Skeletal muscle tissue (tissue), 5 donors: ENCODE measurements at places on chromosomes 12 and 14. TPM values are rescaled to one million over a fixed set of nuclear protein-coding genes. Genes with fewer than 3 reads are reported as not detected.

The WNT1 gene
- not detected for total RNA-seq

The SLC6A15 gene
- total RNA-seq = 0.52 TPM

The TAS2R9 gene
- total RNA-seq = 0.52 TPM

The ARID2 gene
- total RNA-seq = 43.3 TPM

The IGF1 gene
- total RNA-seq = 12.5 TPM

The PLEKHG7 gene
- 0.52 TPM for total RNA-seq

The HAL gene
- total RNA-seq = 0.52 TPM

The BEST3 gene
- 45.4 TPM for total RNA-seq

The BHLHE41 gene
- 1.0 TPM for total RNA-seq

The NGB gene
- total RNA-seq = not detected

The P2RX2 gene
- not detected for total RNA-seq

The RIPK3 gene
- 1.6 TPM for total RNA-seq

The ACSM4 gene
- not detected for total RNA-seq

The LRP1-AS gene
- total RNA-seq = 1.0 TPM

The KLRC1 gene
- total RNA-seq = 1.0 TPM

The JDP2 gene
- total RNA-seq = 24.5 TPM

The SLC2A14 gene
- total RNA-seq = 0.52 TPM

The RASAL1 gene
- not detected for total RNA-seq

The ZFHX2 gene
- not detected for total RNA-seq

The DBX2 gene
- total RNA-seq = under 0.01 TPM

The TTC9 gene
- total RNA-seq = 1.0 TPM

The TAPBPL gene
- 4.2 TPM for total RNA-seq

The TMEM132D gene
- 1.6 TPM for total RNA-seq

The SALL2 gene
- 5.2 TPM for total RNA-seq

The PRB2 gene
- not detected for total RNA-seq

The HOXC12 gene
- total RNA-seq = not detected

The PTPN6 gene
- 7.8 TPM for total RNA-seq

The KRT71 gene
- total RNA-seq = not detected

The KLRF1 gene
- not detected for total RNA-seq

The PXMP2 gene
- total RNA-seq = 22.4 TPM

The GZMB gene
- total RNA-seq = 0.52 TPM

The LGR5 gene
- total RNA-seq = 4.7 TPM

The TRIM9 gene
- total RNA-seq = 1.0 TPM

The SBNO1 gene
- 11.5 TPM for total RNA-seq

The RNU4-1 gene
- under 0.01 TPM for total RNA-seq

The FOXN4 gene
- not detected for total RNA-seq

The MGST1 gene
- 12.5 TPM for total RNA-seq

The LUM gene
- 396 TPM for total RNA-seq

The DTX1 gene
- 3.1 TPM for total RNA-seq
